CD8-positive, alpha-beta memory T cell (primary cell): ENCODE measurements at places on chromosomes 6 and 20.

- DNase-seq, result no peak
Observed at GRCh38 chr6:39772559-39773273, 19.5 kb upstream of the DAAM2 start.

- DNase-seq, result no peak
Observed at GRCh38 chr6:121619013-121619412, 183.6 kb downstream of the GJA1 start.

- DNase-seq, result no peak
Observed at GRCh38 chr6:10532392-10532791, 11.2 kb downstream of the GCNT2 start.

DNA sequence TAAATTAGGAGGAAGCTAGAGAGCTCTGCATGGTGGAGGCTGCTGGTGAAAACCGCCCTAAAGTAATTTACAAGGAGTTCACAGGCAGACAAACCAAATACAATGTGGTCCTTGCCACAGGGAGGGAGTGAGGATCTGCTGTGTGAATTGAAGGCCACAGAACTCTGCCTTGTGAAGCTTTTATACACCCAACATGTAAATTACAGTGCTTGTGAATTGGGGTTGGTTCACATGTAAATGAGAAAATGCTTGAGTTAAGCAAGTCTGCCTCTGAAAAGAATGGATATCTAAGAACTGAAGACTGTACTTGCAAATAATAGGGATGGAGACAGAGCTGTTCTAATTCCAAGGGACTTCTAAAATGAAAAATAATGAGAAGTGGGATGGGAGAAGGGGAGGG, 194.2 kb downstream of the SLC35F1 start:
- DNase-seq, result no peak

GRCh38 chr6:92044312-92044711, 1375.0 kb downstream of the EPHA7 start:
- no peak for DNase-seq

- DNase-seq, result no peak
Observed at GRCh38 chr6:6703699-6704098, 115.2 kb downstream of the LY86 start.

GRCh38 chr6:73144516-73144915, 80.8 kb downstream of the KHDC1L start:
- DNase-seq, result no peak

DNA sequence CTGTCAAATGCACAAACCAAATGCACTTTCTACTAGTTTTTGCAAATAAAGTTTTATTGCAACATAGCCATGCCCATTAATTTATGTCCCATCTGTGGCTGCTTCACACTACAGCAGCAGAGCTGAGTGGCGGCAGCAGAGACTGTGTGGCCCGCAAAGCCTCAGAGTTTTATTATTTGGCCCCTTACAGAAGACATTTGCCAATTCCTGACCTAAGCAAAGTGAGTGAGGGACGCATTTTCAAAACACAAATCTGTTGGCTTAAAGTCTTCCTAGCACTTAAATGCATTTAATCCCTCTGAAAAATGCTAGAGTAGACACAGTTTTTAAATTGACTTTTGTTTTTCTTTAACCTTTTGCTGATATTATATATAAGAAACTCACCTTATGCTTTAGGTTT, 126.4 kb downstream of the PHACTR3 start:
- no peak for DNase-seq

DNA sequence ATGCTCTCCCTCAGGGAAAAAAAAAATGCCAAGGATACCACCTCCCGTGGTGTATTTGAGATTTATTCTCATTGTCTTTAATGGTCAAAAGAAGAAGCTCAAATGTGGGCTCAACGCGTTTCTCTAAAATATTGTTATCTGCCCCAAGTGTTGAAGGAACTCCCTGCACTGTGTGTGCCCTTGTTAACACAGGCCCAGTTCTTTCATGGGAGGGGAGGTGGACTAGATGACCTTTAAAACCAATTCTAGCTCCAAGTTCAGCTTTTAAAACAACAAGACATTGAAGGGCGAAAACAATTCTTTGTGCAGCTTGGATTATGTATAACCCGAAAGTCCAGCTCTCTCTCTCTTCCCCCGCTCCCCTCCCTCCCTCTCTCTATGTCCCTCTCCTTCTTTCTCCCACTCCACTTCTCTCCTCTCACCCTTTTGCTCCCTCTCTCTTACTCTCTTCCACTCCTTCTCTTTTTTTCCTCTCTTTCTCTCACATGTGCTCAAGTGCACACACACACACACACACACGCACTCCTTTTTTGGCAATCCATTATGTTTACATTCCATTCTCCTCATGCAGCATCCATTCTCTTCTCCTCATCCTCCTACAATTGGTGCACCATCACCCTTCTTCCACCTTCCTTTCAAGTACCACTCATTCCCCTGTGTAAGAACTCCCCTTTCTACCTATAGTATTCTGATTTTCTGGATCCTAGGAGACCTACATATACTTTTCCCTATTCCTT, 8.5 kb downstream of the HLA-DMB start:
- no peak for DNase-seq

GRCh38 chr6:41929924-41930323, 8.6 kb downstream of the BYSL start:
- DNase-seq, result no peak

DNA sequence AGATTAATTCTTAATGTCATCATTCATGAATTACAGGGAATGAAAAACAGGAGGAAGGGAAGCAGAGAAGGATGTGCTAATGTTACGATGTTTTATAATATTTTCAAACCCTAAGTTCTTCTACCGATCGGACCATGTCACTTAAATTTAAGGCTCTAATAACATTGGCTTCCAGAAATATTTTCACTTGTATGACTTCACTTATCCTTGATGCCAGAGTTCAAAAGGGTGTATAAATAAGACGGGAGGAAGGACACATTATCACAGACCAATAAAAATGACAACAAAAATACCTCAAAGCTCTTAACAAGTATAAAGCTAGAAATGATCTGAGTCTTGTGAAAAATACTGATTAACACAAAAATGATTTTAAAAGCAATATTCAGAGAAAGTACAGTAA, 370.4 kb upstream of the CITED2 start:
- DNase-seq, result no peak

DNA sequence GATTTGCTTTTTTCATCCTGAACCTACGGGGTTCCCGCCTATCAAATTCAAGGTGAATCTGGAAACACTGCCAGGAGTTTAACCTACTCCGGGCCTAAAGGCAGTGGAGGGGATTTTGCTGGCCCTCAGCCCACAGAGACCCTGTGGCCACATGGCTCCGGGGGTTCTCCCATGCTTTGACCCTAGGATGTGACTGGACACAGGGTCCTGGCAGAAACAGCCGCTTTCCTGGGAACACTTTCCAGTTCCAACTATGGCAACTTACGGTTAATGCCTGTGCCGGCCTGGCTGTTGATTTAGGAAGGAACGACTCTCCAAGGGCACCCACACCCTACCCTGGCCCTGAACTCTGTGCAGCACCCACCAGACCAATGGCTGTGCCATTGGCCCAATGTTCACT, 141.7 kb upstream of the RPS6KA2 start:
- no peak for DNase-seq

GRCh38 chr20:46317685-46318177, 9.4 kb upstream of the CDH22 start:
- DNase-seq, result no peak

- peak; percentile 43 for DNase-seq
Observed at GRCh38 chr20:48738399-48739304, 89.1 kb downstream of the PREX1 start.

GRCh38 chr6:63441266-63441956, 121.6 kb upstream of the LGSN start:
- DNase-seq, result peak; percentile 20

DNA sequence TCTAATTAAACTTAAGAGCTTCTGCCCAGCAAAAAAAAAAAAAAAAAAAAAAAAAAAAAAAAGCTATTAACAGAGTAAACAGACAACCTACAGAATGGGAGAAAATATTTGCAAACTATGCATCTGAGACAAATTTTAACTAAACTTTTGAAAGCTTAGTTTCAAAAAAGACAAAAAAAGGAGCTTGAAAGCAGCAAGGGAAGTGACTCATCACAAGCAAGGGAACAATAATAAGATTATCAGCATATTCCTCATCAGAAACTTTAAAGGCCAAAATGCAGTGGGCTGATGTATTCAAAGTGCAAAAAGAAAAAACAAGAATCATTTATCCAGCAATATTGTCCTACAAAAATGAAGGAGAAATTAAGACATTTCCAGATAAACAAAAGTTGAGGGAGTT, 158.6 kb downstream of the RNF144B start:
- no peak for DNase-seq

DNA sequence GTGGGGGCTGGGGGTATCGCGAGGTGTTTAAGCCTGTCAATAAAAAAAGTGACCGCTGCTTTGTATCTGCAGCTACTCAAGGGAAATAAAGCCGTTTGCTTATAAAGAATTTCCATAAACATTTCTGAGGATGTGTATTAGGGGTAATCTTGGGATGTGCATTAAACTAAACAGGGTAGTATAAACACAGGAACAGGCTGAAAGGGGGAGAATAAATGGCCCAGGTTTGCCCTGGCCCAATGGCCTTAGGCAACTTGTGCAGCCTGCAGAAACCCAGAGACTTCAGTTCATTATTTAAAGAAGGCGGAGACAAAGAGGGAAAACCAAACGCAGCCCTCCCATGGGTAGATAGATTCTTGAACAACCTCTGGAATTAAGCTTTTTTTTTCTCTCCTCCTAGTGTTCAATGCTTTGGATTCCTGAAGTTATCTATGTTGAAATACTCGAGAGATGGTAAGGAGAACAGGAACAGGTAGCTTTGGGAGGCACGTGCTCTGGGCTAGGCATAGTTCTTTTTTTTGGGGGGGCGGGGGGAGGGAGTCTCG, 35.6 kb upstream of the SALL4 start:
- DNase-seq, result no peak

GRCh38 chr6:109002051-109002697, 92.5 kb downstream of the SESN1 start:
- no peak for DNase-seq

- DNase-seq, result no peak
Observed at GRCh38 chr6:91751526-91751925, 1164.7 kb upstream of the MAP3K7 start.

DNA sequence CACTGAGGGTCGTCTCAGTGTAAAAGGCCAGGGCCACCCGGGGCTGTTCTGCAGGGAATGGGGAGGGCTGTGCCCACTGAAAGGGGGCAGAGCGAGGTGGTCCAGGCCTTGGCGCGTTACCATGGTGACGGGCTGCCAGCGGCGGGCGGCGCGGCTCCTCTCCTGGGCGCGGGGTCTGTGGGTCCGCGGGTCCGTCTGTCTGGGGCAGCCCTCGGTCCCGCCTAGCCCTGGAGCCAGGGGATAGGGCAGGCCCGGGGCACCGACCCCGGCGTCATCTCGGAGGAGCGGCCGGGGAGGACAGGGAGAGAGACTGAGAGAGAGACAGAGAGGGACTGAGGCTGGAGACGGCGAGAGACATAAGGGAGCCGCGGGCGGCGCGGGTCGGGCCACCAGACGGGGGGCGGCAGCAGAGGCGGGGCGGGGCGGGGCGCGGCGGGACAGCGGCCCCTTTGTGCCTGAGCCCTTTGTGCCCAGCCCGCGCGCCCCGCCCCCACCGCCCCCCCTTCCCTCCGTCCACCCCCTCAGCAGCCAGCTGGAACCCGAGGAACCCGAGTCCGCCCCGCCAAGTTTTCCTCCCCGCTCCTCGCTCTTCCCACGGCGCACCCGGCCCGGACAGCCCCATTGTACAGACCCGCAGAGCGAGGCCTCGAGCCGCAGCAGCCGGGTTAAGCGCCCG, at the start of gene KIAA1755:
Gene KIAA1755 (minus strand): TSS at position 358 of the 676 bp plus-strand sequence. CDS start 235 bp downstream, at position 123.
- no peak for DNase-seq

DNA sequence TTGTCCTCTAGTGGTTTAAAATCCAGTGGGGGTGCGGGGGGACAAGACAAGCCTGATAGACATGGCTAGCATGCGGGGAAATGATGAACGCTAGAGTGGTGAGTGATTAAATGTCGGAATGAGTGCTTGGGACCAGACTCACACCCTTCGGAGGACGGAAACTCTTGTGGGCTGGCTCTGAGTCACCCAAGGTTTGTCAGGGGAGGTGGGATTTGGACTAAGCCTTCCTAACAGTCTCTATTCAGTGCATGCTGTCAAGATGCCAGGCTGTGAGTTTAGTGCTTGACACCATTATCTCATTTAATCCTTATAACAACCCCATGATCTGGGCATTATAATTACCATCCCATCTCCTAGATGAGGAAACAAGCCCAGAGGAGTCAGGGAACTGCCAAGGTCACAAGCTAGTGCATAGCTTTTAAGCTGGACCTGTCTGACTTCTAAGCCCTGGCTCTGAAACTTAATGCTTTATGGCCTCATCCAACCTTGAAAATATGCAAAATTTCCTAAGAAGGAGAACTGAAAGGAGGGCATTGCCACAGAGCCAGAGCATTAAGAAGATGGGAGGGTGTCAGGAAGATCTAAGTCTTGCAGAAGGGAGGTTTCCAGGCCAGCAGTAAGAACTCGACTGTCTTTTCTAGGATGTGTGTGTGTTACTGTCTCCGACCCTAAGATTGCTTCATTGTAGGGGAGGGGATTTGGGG, 168.7 kb upstream of the LRFN2 start:
- no peak for DNase-seq

DNA sequence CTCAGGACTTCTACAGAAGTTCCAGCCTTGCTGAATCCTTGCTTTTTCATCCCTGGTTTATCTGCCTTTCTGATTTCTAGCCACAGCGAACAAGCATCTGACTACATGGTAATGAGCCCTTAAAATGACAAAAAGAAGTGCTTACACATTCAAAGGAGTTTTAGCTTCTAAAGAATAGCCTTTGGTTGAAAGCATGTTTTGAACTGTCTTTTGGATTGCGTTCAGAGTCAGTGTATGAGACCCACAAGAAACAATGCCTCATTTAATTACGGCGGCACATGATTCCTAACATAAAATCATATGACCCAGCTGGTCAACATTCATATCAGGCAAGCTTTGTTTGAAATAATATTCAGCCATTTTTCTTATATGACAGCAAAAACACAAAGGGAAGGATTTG, 784.2 kb downstream of the KIF16B start:
- DNase-seq, result no peak

- no peak for DNase-seq
Observed at GRCh38 chr6:160379466-160379865, 31.3 kb downstream of the SLC22A3 start.

- DNase-seq, result no peak
Observed at GRCh38 chr6:74343804-74344203, 647.8 kb downstream of the CD109 start.

- no peak for DNase-seq
Observed at GRCh38 chr6:12289933-12290820, at the start of gene EDN1. Gene EDN1, plus strand, starts transcription at chr6:12290361. Its CDS starts 269 bp downstream, at chr6:12290630.

DNA sequence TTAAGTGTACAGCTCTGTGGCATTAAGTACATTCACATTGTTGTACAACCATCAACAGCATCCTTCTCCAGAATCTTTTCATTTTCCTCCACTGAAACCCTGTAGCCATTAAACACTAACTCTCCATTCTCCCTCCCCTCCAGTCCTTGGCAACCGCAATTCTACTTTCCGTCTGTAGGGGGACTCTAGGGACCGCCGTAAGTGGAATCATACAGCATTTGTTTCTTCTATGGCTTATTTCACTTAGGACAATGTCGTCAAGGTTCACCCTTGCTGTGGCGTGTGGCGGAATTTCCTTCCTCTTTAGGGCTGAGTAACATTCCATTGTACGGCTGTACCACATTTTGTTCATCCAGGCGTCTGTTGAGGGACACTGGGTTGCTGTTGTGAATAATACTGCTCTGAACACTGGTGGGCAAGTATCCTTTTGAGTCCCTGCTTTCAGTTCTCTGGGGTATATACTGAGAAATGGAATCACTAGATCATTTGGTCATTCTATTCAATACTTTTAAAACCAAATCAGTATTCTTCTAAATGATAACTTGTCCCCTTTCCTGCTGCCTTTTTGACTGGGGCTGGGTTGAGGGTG, 50.7 kb downstream of the PPP1R3G start:
- DNase-seq, result peak; percentile 12

GRCh38 chr20:30284281-30284905, 973.1 kb upstream of the DEFB115 start:
- no peak for DNase-seq
